ENCODE measurements at places on chromosomes 16 and 17.

DNA sequence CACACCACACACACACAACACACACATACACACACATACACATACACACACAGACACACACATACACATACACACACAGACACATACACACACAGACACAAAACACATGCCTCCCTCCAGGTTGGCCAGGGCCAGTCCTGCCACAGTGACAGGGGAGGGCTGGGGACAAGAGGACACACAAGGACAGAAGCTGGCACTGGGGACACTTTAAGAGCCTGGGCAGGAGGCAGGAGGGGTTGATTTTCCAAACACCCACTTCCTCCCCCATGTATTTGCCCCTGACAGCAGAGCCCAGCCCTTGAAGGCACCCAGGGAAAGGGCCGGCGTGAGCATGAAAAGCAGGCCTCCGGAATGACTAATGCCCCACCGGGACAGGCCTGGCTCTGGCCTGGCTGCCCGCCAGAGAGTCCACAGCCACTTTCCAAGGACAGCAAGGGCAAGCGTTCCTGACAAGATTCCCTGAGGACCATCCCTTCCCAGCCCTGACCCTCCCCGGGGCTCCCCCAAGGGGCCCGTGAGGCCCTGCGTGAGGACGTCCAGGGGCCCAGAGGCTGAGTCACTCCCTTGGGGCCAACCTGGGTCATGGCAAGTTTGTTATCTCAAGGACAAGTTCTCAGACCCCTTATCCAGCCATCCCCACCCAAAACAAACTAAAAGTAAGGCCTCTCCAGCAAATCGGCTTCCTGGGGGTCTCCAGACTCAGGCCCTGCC lies 235.6 kb downstream of the ZNF423 start:
- DNase-seq: no peak

DNA sequence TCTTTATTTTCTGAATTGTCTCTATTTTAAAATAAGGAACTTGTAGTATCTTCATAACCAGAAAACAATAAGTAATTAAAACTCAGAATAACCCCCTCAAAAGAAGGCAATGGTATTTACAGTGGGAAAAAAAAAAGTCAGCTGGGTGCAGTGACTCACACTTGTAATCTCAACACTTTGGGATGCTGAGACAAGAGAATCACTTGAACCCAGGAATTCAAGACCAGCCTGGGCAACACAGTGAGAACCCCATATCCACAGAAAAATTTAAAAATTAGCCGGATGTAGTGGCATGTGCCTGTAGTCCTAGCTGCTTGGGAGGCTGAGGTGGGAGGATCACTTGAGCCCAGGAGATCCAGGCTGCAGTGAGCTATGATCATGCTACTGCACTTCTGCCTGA lies 33.5 kb downstream of the ADAM11 start:
- no peak for DNase-seq

DNA sequence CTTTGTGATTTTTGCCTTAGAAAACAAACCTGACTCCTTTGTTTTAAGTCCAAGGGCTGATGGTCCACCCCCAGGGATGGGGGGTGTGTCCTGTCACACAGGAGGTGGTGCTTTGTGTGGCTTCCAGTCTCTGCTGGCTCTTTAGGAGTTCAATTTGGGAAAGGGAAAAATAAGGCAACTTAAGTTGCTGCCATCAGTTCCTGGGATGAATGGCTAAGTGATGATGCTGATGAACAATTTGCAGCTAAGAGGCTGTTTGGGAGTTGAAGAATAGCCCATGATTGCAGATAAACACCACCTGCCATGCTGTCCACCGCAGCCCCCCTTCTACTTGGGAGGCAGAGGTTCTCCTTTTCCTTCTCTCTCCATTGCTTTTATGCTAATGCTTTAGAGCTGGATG lies 40.2 kb downstream of the ARL4D start:
- no peak for DNase-seq

- no peak for DNase-seq
Observed at GRCh38 chr17:1045456-1045855, 48.5 kb downstream of the TIMM22 start.

DNA sequence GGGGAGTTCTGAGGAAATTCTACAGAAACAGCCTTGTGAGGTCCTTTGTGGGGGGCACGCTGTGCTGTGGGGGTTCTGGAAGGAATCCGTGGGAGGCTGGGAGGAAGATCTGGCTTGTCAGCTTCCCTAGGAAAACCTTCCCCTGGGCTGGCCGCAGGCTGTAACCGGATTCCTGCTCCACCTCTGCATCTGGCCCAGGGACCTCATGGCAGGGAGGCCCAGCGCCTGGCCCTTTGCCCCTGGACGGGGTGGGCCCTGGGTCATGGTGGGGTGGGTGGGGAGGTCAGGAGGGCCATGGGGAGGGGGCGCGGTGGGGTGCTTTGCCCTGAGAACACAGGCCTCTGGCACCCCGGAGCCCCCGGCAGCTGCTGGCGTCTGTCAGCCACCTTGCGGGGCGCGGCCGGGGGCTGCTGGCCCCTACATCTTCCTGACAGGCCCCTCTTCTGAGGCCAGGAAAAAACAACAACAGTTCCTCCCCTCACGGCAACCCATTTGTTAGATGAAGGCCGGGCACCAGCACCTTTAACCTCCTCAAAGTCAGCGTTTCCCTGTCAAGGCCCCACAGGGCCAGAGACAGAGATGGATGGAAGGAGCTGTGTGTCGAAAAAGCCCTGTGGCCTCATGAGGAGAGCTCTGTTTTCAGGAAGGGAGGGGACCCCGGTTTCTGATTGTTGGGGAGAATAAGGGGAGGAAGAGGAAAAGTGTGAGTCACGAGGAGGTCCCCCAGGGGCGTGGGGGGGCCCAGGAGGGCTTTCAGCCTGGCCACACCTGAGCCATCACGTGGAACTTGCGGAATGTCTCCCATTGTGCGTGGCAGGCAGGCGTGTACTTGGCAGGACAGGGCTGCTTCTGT lies 3.6 kb upstream of the MEOX1 start:
- DNase-seq: no peak

DNA sequence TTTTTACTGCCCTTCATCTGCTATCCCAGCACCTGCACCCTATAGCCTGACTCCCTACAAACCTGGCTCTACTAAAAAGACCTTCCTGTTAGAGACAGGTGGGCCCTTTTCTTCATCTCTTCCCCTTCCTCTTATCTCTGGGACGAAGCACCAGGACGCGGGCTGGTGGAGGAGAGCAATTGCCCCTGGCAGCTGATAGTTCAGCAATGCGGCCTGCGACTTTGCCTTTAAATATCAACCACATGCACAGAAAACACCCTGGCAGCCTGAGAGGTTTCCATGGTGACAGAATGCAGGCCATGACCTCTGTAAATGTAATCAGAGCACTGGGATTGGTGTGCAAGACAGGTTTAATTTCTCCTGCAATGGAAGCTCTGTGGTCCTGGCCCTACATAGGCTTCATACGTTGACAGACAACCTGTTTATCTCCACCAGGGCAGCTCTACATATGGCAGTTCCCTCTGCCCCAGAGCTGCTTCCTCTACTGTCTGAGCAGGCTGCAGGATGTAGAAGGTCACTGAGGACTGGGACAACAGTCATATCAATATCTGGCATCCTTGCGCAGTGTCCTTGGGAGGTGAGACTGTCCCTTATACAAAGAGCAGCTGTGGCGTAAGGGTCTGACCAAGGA lies 10.0 kb upstream of the SKAP1 start:
- DNase-seq: no peak

- DNase-seq: no peak
Observed at GRCh38 chr17:45121055-45121454, 11.3 kb downstream of the PLCD3 start.

GRCh38 chr17:76820561-76820960 lies 47.6 kb upstream of the MGAT5B start:
- DNase-seq: peak; percentile 81

- no peak for DNase-seq
Observed at GRCh38 chr17:74094651-74095050, 108.8 kb upstream of the RPL38 start.

All from NCI-H345 (cell line).